ENCODE measurements at places on chromosomes 3 and 15. TPM values are rescaled to one million over a fixed set of nuclear protein-coding genes. Genes with fewer than 3 reads are reported as not detected.

The STARD5 gene
- 3.2 TPM for total RNA-seq

The TERC gene
- total RNA-seq = 68.1 TPM

The PCOLCE2 gene
- 35.8 TPM for total RNA-seq

The VPS39 gene
- 26.6 TPM for total RNA-seq

The SEMA3F gene
- 0.33 TPM for total RNA-seq

The CDV3 gene
- 114 TPM for total RNA-seq

The CHRNA7 gene
- 4.0 TPM for total RNA-seq

The LYZL4 gene
- not detected for total RNA-seq

The CCDC54 gene
- not detected for total RNA-seq

The CDHR4 gene
- not detected for total RNA-seq

The SKOR1 gene
- not detected for total RNA-seq
